ENCODE measurements at places on chromosomes 13 and 19.

- DNase-seq = no peak
Observed at GRCh38 chr13:26372747-26373146, 118.8 kb downstream of the CDK8 start.

DNA sequence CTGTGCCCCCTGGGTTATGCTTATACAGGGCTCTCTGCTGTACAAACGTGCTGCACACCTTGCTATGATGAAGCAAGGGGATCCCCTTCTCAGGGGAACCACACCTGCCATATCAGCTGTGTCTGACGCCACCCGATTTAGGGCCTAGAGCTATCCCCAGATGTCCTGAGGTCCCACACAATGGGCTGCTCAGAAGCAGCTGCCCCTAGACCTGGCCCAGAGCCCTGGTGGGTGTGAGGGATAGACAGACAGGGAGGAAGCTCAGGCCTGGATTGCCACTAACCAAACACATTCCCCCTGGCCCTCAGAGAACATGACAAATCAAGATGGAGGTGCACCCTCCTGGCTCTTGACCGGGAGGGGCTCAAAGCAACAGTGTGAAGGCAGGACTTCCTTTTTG, 59.3 kb downstream of the TSHZ3 start:
- no peak for DNase-seq

GRCh38 chr13:94291631-94292322, 187.7 kb downstream of the DCT start:
- no peak for DNase-seq

DNA sequence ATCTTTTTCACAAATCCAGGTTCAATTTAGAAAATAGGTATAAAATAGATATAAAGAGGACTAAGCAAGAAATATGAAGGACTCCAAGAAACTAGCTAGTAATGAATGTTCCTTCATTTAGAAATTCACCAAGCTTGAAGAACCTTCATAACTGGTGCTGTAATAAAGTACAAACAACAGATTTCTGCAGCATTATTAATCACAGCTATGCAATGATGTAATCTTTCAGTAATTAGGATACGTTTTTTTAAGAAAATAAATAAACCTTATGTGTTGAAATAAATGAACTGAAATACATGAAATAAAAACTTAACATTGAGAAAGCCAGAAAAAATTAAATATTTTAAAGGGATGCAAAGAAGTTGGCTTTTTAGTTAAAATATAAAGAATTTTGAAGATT, 236.1 kb downstream of the RGCC start:
- DNase-seq = no peak

- DNase-seq = no peak
Observed at GRCh38 chr13:51959773-51960172, 51.5 kb downstream of the ATP7B start.

- DNase-seq = no peak
Observed at GRCh38 chr19:55256562-55257460, 2.0 kb downstream of the PPP6R1 start.
